Epithelial cell of alveolus of lung (primary cell): ENCODE measurements at places on chromosomes 13 and 19. TPM values are rescaled to one million over a fixed set of nuclear protein-coding genes. Genes with fewer than 3 reads are reported as not detected.

Gene NLRP5
- total RNA-seq = not detected in 2 replicates

Gene KLK10
- not detected in 2 replicates for total RNA-seq

Gene INTS6
- total RNA-seq = 22.5 and 27.8 TPM in 2 replicates

Gene NRTN
- 1.6 TPM in 1 of 2 replicates, not detected in the other for total RNA-seq

Gene OCEL1
- 20.2 and 28.4 TPM in 2 replicates for total RNA-seq

Gene C19orf53
- 173 and 267 TPM in 2 replicates for total RNA-seq

Gene RNF17
- not detected in 2 replicates for total RNA-seq

Gene ZNF626
- total RNA-seq = 7.5 and 13.8 TPM in 2 replicates

Gene LILRB2
- not detected in 2 replicates for total RNA-seq

Gene ICAM5
- total RNA-seq = 16.4 and 26.7 TPM in 2 replicates
